ENCODE measurements at places on chromosomes 16 and 17.
A peak's percentile ranks its signal among the peaks of the same experiment; 100 is the strongest.

GRCh38 chr16:72162105-72162692 lies 9.8 kb downstream of the PMFBP1 start:
- no peak for DNase-seq

- peak; percentile 16 for DNase-seq
Observed at GRCh38 chr16:66959704-66960161, 1.3 kb upstream of the CES3 start.

DNA sequence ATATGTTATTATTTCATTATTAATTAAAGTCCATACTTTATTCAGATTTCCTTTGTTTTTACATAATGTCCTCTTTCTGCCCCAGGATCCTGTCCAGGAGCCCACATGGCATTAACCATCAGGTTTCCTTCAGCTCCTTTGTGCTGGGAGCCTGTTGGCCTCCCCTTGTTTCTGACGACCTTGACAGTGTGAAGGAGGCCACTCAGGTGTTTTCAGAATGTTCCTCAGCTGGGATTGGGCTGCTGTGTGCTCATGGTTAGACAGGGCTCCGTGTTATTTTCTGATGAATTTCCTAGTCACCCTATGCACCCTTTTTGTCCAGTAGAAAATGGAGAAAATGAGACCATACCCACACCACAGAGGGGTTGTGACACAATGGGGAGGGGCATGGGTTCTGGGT lies 281.0 kb upstream of the FOXF1 start:
- DNase-seq = no peak

GRCh38 chr16:54275956-54276355 lies 10.6 kb downstream of the IRX3 start:
- DNase-seq = no peak

DNA sequence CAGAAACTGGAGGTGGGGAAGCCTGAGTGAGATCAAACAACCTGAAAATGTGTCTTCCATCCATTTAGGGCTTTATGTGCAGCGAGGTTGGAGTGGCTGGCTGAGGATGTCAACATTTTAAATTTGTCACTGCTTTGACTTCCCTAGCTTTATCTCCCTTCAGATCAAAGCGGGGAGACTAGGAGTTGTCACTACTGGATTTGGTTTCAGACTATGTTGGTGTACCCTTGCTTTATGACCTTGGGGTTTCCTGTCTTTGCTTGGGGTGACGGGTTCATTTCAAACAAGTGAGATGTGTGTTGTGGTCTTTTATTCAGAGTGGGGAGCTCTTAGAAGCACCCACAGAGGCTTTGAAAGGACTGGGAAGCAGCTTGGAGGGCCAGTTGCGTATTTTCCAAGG lies 25.6 kb downstream of the MSI2 start:
- DNase-seq = no peak

- no peak for DNase-seq
Observed at GRCh38 chr16:30112197-30113030, 923 bp downstream of the GDPD3 start.

DNA sequence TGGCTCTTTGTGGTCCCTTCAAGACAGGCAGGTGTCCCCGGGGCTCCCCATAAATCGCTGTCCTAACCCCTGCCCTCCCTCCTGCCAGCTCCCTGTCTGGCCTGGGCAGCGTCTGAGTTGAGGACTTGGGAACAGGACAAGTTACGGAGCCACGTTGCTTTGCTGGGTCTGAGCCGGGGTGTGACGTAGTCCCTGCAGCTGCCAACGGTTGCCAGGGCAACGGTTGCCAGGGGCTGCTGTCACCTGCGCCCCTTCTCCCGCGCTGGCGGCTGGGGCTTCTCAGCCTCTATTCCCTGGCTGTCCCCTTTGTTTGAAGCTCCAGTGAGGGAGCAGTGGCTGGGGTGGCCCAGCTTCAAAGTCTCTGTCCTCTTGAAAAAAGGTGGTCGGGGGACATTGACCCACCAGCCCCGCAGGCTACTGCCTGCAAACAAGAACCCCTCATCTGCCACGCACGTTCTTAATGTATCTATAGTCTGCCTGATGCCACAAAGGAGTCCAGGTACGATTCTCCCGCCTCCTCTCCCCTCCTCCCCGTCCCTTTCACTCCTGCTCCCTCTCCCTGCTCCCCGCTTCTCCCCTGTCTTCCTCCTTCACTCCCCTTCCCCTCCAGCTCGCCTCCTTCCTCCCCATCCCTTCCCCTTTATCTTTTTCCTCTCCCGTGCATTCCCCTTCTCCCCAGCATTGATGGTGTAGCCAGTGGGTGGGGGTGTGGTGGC lies 10.9 kb downstream of the ADGRG1 start:
- peak; percentile 67 for DNase-seq

GRCh38 chr17:2137342-2138098 lies 82.6 kb downstream of the HIC1 start:
- no peak for DNase-seq

- DNase-seq = no peak
Observed at GRCh38 chr16:2194852-2195321, 1.5 kb downstream of the CASKIN1 start.

DNA sequence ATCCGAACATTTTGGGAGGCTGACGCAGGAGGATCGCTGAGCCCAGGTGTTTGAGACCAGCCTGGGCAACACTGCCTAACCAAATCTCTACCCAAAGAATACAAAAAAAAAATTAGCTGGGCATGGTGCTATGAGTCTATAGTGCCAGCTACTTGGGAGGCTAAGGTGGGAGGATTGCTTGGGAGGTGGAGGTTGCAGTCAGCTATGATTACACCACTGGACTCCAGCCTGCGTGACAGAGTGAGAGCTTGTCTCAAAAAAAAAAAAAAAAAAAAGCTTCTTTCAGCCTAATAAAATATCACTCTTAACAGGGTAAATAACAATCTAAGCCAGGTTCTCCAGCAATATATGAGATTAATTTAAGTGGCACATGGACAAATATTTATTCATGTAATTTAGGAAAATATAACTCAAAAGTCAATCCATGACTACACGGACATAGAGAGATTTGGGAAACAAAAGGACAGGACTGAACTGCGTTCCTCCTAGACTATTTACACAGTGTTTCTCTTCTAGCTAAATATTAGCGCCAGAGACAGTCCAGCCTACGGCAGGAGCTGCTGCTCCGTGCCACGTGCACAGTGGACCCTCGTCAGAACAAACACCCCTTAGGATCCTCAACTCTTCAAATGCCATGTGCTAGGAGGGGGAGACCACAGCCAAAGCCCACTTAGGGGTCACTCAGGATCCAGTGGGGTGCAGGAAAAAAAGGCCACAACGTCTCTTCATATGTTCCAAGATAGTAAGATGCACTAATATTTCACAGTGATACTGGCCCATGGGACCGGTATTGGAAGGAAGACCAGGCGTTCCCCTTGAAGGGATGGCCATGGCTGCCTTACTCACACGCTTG lies 8.7 kb downstream of the USP36 start:
- DNase-seq = no peak

DNA sequence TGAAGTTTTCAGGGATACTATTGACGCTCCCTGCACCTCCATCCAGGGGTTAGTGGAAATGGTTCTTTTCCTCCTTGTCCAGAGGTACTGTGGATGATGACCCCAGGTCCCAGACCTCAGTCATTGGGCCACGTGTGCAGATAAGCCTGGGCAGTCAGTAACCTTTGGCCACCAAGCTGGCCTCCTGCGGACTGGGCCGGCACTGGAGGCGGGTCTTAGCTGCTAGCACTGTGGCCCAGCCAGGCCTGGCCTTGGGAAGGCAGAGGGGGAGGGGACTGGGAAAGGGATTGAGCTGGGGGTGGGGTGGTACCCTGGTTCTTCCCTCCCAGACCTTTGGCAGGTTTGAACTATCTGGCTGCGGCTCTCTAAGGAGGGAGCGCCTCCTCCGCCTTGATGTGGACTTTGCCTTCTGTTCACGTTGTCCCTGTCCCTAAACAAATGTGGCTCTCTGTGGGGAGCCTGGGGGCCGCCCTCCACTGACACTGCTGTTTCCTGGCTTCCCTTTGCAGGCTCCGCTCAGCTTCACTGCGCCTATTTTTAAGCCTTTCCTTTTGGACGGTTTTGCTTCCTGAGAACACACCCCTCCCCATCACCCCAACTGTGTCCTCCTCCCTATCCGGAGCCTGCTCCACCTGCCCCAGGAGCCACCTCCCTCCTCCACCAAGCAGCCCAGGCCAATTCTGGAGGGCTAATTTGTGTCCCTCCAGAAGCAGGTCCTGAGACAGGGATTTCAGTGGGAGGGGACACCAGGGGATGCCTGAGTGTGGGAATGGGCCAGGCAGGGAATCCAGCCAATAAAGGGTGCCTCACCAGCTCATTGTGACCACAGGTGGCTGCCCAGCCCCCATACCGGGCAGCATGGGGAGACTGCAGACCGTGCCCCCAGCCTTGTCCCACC lies 251.9 kb downstream of the SEC14L1 start:
- no peak for DNase-seq

DNA sequence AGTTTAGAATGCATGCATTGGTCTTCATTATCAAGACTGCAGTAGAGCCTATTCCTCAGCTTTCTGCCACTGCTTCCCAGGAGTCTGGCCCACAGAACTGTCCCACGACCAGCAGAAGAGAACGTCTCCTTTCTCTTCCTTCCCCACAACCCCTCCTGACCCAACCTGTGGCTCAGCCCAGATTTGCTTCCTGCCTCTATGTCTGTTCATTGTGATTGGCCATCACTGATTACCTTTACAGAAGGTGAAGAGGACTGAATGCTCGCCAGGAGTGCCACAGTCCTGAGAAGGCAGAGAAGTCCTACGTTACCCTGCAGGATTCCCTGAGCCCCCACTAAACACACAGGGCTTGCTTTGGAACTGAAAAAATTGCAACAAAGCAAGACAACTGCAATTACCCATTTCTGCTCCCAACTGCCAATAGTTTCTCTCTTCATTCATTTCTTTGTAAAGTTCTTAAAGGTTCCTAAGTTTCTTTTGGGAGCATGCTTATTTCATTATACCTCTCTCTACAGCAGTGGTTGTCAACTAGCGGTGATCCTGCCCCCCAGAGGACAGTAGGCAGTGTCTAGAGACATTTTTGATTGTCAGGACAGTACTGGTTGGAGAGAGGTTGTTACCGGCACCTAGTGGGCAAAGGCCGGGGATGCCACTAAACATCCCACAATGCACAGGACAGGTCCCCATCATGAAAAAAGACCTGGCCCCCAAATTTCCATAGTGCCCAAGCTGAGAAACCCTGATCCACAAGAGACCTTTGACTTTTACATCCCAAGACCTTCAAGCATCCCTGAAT lies 4.5 kb upstream of the NAT9 start:
- peak; percentile 46 for DNase-seq

DNA sequence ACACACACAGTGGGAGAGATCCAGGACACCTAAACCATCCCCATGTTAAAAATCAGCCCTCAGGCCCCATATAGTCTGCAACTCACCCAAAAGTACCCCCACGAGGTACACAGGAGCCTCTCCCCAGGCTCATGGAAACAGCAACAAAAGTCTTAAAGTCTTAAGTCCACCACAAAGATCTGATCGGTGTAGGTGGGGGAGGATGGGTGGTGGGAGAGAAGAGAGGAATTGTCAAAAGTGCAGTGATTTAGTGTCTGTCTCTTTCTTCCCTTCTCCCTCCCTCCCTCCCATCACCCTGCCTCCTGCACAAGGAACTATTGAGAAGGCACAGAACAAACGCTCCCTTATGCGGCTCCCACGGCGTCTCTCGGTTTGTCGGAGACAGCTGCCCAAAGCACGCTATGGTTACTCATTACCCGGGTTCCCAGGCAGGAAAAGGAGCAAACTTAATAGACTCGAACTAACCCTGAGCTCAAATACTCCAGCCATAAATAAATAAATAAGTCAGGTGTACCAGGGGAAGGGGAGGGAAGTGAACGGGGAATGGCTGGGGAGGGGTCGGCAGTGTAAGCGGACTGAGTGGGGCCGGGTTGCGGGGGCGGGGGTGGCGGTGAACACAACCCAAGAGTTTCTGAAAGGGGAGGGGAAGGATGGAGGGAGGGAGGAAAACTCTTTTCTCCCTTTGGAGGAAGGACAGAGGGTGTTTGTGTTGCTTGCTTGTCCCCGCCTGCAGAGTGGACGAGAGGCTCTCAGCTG lies 477.4 kb downstream of the SLC39A11 start:
- peak; percentile 69 for DNase-seq

DNA sequence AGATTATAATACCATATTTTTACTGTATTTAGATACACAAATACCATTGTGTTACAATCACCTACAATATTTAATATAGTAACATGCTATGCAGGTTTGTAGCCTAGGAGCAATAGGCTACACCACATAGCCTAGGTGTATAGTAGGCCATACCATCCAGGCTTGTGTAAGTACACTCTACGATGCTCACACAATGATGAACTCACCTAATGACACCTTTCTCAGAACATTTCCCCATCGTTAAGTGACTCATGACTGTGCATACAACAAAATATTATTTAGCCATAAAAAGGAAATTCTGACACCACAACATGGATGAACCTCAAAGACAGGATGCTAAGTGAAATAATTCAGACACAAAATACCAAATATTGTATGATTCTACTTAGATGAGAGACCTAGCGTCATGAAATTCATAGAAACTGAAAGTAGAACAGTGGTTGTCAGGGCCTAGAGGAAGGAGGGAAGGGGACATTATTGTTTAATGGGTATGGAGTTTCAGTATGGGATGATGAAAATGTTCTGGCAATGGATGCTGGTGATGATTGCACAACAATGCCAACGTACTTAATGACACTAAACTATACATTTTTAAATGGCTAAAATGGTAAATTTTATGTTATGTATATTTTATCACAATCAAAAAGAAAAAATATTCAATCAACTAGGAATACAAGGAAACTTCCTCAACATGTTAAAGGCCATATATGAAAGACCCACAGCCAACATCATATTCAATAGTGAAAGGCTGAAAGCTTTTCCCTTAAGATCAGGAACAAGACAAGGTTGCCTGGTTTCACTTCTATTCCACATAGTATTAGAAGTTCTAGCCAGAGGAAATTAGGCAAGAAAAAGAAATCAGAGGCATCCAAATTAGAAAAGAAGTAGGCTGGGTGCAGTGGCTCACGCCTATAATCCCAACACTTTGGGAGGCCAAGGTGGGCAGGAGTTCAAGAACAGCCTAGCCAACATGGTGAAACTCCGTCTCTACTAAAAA lies 5.9 kb upstream of the C16orf87 start:
- no peak for DNase-seq

GRCh38 chr17:16027708-16028584 lies 28.3 kb downstream of the TTC19 start:
- DNase-seq = no peak

- no peak for DNase-seq
Observed at GRCh38 chr16:82432261-82432660, 194.5 kb upstream of the CDH13 start.

GRCh38 chr16:81318711-81319110 lies 3.9 kb downstream of the GAN start:
- no peak for DNase-seq

DNA sequence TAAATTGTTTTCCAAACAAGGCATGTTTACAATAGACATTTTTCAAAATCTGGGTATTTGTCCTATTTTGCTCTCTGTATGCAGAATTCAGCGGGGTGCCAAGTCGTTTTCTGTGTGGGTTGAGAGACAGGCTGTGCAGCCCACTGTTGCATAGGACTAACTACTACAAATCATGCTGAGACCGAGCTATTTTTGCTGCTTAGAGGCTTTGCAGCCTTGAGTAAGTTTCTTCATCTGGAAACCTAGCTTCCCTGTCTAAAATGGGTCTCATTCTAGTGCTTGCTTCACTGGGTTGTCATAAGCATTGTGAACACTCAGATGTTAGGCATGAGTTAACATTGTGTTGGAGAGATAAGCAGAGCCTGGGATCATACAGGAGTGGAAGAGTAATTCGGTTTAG lies 1.3 kb downstream of the PRPSAP2 start:
- DNase-seq = no peak
